ENCODE measurements at places on chromosomes 13 and 19. TPM values are rescaled to one million over a fixed set of nuclear protein-coding genes. Genes with fewer than 3 reads are reported as not detected.

The KLK3 gene
- not detected for total RNA-seq

The ASF1B gene
- total RNA-seq = 30.7 TPM

The DENND1C gene
- 0.22 TPM for total RNA-seq

The ADAT3 gene
- 5.2 TPM for total RNA-seq

The MEIOSIN gene
- total RNA-seq = 0.06 TPM

The NPAS1 gene
- total RNA-seq = 6.0 TPM

The KIR2DL3 gene
- total RNA-seq = not detected

The KCNRG gene
- 0.75 TPM for total RNA-seq

The KLK11 gene
- not detected for total RNA-seq

The ATP1A3 gene
- 4.0 TPM for total RNA-seq

The SYT5 gene
- total RNA-seq = 3.2 TPM

The CYP2S1 gene
- 16.4 TPM for total RNA-seq

The SPRY2 gene
- total RNA-seq = 16.3 TPM

The ZNF284 gene
- 0.38 TPM for total RNA-seq

The CEBPA gene
- 9.4 TPM for total RNA-seq

The C13orf42 gene
- total RNA-seq = not detected

The KLK6 gene
- 0.20 TPM for total RNA-seq

The SIGLEC8 gene
- total RNA-seq = not detected

The FXYD7 gene
- total RNA-seq = not detected

The NLRP9 gene
- not detected for total RNA-seq

The CEACAM20 gene
- 0.05 TPM for total RNA-seq

The KANK3 gene
- total RNA-seq = 7.6 TPM

The ZNF625 gene
- total RNA-seq = not detected

The CELF5 gene
- 0.29 TPM for total RNA-seq

Data from A549 treated with AZD2906 at 1 μM for 4 hours (cell line).